NK-92 treated with Interleukin-12 subunit alpha and Interleukin-12 subunit beta, amount 100 ng/mL, for 24 hours (cell line): ENCODE measurements at places on chromosomes 2 and 18.

DNA sequence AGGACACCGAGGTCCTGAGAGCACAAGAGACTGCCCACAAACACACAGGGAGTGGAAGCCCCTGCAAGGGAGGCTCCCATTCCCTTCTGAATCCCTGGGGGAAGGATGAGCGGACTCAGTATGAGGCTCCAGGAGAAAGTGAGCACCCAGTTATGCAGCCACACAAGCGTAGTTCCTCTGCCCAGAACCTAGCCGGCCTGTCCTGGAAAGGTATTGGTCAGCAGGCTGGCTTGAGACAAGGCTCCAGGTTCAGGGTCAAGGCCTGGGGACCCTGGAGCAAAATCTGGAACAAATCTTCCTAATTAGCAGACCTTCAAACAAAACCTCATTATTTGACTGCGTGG lies 1.2 kb upstream of the CAPG start:
- no peak for DNase-seq

GRCh38 chr2:64697297-64698176 lies 43.8 kb upstream of the SERTAD2 start:
- no peak for DNase-seq

GRCh38 chr18:34544930-34545329 lies 165.2 kb upstream of the DTNA start:
- DNase-seq: no peak

- DNase-seq: no peak
Measured at GRCh38 chr2:121479882-121480522, 50.7 kb upstream of the RNU4ATAC start.

GRCh38 chr2:204972606-204973336 lies 427.5 kb downstream of the PARD3B start:
- no peak for DNase-seq

- DNase-seq: peak; percentile 4
Measured at GRCh38 chr18:27599202-27599829, 414.2 kb upstream of the CHST9 start.

- no peak for DNase-seq
Measured at GRCh38 chr2:160364364-160364763, 129.2 kb downstream of the RBMS1 start.

- DNase-seq: no peak
Measured at GRCh38 chr2:10750610-10751009, 29.2 kb downstream of the ATP6V1C2 start.

GRCh38 chr2:190713471-190713870 lies 64.6 kb downstream of the NAB1 start:
- no peak for DNase-seq

DNA sequence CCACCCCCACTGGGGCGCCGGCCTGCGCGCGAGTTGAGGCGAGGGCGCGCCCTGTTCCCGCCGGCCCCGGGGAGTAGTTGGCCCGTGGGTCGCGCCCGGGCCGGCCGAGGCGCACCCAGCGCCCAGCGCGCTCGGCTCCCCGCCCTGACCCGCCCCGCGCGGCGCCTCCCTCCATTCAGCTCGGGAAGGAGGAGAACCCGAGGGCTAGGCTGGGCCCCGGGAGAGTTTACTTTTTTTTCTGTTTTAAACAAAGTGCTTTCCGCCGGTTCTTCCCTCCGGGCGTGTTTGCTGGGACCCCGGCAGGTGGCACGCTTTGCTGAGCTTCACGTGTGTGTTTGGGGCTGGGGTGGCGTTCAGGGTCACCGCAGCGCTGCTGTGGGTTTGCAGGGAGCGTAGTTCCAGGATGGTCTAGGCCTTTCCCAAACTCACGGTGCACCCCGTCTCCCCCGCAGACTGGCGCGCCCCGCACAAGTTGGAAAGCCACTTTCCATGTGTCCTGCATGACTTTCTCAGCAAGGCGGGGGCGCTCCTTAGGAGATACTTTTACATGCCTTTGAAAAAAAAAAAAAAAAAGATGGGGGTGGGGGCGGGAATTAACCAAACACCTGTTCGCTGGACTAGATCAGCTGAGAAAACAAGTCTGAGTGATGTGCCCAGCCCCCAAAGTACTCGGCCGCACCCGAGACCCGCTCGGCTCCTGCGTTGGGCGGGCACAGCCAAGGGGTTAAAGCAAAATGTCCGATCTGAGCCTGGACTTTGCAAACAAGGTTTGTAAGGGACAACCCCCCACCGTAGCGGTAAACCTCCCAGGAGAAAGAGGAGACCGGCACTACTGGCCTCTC lies 825 bp downstream of the ITGA6 start:
- DNase-seq: peak; percentile 41

DNA sequence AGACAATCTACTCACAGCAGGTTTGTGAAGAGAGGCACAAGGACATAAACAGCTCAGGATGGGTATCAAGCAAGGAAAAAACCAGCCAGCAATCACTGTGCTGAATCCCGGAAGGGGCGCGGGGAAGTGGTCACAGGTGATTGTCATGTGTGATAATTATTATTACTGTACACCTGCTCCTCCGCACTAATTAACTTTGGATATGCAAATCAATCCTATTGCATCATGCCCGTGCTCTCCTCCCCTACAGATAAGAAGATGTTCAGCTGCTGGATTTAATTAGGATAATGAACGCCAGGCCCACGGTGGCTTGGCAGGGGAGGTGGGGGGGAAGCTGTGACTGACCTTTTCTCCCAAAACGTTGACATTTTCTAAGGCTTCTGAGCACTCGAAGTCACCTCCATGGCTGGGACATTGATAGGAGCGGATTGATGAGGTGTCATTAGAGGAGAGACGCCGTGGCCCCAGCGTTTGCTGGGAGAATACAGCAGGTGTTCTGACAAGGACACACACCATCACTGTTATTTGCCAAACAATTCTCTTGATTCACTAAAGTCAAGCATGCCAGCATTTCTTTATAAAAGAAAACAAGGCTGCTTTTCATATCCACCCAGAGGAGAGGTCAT lies 160.3 kb upstream of the VRK2 start:
- DNase-seq: no peak

DNA sequence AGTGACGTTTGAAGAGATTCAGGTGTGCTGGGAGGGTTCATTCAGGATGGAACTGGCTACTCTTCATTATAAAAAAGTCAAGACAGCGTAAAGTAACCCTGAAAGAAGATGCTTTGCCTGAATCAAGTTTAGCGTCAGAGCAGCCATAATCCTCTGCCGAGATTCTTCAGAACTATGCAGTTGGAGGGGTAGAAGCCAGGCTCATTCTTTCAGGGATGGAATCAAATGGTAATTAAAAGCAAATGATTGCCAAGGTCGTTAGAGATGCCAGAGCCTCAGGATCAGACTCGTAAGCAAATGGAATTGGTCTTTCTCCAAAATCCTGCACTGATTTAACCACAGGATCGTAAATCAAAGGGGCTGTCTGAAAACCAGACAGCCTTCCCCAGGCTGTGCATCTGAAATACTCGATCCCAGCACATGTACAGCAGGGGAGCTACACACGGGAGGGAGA lies 21.9 kb downstream of the APCDD1 start:
- no peak for DNase-seq

DNA sequence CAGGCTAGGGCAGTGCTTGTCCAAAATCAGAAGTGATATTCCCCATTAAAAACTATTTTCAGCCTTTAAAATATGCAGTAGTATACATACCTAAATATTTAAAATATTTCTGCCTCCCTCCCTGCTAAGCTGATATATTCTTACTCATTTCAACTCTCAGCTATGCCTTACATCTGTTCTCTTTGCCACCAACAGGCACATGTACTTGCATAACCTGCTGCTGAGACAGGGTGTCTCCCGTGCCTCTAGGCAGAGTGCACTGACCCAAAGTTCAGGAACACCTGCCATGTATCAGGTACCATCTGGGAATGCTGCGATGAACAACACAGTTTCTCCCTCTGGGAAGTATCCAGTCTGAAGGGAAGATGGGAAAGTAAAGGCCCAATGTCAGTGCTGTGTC lies 91.7 kb downstream of the STK39 start:
- DNase-seq: no peak

DNA sequence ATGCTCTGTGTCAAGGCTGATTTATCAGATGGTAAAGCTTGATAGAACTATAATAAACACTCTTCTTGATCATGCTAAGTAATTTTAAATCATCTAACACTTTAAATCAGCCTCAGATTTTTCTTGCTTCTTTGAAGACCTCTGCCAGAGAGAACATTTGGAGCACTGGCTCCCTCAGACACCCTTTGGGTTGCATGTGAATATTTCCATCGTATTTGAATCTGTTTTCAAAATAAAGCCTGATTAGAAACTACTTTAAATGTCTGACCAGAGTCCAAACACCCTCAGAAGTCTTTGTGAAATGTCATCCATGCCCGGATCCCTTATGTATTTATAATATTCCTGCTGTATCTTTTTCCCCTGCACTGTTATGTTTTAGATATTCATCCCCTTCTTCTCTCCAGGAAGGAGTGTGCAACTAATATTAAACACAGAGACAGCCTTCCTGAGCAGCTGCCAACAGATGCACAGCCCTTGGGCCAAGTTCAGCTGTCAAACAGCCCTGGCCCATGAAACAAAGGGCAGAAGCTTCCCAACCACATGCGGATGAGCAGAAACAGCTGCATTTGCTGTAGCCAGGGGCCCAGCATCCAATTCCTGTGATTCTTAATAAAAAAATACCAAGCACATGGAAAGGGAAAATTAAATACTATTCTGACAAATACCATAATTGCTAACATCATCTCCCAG lies 46.5 kb downstream of the DPP10 start:
- DNase-seq: no peak

DNA sequence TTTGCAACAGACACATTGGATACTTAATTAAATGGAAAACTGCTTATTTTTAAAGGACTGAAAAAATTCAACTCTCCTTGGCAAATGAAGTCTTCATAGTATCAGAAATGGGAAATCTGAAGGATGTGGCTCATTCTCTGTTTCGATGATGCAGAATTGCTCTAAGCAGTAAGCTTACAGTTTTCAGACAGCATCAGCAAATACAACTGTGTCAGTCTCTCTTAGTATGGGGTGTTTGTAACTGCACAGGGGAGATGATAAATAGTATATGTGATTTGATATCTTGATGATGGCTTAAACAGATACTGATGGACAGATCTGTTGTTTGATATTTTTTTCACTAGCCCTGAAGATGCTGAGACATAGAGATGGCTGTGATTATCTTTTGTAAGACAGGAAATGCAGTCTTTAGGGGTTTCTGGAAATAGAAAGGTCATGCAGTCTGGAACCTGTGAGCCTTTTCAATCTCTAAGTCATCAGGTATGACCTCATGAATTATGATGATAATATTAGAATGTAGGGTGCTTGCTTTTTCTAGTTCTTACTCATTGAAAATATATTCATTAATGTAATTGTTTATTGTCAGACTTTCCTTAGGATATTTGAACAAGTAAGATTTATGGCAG lies 84.2 kb downstream of the SLC4A10 start:
- DNase-seq: no peak

DNA sequence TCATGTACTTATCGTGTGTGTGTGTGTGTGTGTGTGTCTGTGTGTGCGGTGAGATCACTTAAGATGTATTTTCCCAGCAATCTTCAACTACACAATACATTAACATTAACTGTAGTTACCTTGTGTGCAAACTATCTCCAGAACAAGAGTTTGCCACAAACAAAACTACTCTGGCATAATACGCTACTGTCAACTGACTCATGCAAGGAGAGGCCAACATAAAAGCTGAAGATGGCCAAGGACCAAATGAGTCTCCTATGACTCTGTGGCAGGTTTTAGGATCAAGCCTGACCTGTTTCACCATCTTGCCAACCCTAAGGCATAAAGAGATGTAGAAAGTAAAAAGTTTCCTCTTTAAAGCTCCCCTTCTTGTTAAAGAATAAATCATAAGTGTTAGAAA lies 20.1 kb downstream of the CYB5A start:
- DNase-seq: no peak

DNA sequence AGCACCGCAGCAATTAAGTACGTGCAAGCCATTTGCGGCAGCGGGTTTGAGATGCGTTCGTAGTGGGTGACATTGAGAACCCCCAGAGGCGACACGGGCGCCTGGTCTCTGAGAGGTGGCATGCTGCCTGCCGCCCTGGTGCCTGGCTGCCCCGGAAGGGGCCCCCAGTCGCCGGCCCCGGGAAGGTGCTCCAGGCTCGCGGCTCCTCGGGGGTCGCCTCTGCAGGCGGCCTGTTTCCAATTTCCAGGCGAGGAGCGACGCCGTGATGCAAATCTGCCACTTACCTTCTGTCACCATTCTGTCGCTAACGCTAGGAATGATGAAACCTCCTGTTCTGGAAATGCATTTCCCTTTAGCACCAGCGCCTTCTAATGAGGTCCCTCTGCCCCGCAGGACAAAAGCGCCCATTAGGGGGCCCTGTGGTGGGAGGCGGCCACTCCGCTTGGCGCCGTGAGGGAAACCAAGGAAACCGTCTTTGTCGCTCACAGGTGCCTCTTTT lies 13.0 kb downstream of the KIF5C start:
- no peak for DNase-seq

GRCh38 chr2:99928470-99929053 lies 213.8 kb downstream of the AFF3 start:
- DNase-seq: no peak

GRCh38 chr2:17851731-17852585 lies 26.5 kb upstream of the KCNS3 start:
- DNase-seq: peak; percentile 4

- no peak for DNase-seq
Measured at GRCh38 chr2:223197046-223197445, 145.1 kb downstream of the KCNE4 start.

DNA sequence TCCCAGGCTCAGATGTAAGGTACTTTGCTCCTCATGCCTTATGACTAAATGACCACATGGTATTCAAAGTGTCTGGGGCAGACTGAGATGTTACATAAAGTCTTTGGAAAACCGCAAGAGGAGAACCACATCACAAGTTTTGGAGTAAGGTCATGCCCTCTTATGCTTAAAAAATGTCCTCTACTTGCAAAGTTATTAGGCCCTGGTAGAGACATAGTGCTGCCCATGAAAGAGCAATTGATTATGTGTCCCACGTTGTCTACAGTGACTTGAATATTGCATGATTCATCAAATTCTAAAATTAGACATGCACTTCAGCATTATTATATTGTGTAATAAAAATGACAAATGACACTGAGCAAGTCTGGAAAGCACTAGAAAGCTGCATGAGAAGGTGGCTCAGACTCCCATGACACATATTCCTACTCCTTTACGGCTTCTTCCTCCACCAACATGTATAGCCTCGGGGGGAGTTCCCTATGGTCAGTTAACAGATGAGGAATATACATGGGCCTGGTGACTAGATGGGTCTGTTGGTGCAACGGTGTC lies 602.6 kb upstream of the VRK2 start:
- no peak for DNase-seq

GRCh38 chr2:217915706-217916105 lies 87.1 kb downstream of the TNS1 start:
- no peak for DNase-seq

DNA sequence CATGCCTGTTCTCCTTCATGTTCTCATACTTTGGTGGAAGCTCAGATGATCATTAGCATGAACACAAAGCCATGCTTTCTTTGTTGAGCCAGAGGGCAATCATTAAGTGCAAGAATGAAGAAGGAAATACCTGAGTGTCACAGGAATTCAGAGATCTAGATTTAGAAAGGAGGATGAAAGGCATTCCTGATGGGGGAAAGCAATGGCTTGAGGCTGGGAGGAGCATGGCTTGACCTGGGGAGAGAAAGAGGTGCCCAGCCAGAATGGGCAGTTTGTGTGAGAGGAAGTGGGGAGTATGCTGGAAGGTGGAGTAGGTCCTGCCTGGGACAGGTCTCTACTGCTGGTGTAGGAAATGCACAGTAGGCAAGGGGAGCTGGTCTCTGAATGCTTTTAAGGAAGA lies 35.1 kb downstream of the SLC4A3 start:
- DNase-seq: no peak

GRCh38 chr18:49214706-49215105 lies 245.7 kb downstream of the DYM start:
- DNase-seq: no peak
